ENCODE measurements at places on chromosomes 16 and 17.

DNA sequence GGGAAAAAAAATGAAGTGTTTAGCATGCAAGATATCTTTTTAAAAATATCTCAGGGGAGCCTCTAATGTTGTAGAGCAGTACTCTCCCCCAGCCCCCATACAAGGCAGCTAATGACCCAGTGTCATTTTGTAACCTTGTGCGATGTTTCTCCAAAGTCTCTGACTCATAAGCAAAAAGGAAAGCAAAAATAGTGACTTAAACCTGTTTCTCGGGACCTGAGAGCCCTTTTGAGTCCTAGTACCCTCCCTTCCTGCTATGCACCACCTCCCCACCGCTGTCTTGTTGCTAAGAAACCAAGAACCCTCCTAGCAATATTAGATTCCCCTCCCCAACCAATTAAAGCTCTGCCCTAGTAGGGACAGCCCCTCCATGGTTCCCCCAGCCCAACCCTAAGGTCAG, 2.8 kb downstream of the MYCBPAP start:
- DNase-seq = no peak

- DNase-seq = no peak
These were observed 136.9 kb downstream of the MAP2K6 start for GRCh38 chr17:69551212-69552010.

DNA sequence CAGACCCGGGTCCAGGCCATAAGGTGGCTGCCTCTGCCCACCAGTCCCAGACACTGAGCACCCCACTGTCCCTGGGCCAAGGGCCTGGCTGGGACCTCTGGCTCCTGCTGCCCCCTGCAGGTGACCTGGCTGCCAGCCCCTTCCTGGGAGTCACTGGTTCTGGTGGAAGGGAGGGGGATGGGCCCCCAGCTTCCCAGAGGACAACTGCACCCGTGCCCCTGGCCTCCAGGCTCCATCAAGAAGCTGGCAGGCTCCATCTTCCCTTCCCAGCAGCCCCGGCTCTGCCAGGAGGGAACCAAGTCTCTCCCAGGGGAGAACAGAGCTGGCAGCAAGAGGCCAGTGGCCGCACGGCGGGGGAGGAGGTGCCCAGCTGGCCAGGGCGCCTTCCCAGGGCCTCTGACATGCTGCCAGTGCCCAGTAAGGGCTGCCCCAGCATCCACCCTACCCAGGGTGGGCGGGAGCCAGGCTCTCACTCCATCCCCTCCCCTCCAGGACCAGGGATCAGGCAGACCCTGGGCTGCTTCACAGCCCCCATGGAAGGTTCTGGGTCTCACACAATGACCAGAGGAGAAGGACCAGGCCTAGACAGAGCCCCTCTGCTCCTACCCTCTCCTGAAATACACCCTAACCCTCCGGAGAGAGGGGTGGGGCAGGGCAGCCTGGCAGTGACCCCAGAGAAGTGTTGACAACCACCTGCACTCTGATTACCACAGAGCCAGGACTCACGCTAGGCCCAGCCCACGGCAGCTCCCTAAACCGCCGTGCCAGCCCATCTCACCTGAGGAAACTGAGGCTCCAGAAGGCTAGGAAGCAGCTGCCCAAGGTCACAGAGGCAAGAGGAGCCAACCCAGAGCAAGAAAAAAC, 3.6 kb downstream of the CLUH start:
- DNase-seq = no peak

GRCh38 chr17:7716901-7717755, at the start of gene DNAH2:
Gene DNAH2 (plus strand): TSS chr17:7717744. CDS start chr17:7719735, 1,991 bp downstream.
- no peak for DNase-seq

GRCh38 chr17:2549392-2550211, 37.9 kb upstream of the METTL16 start:
- DNase-seq = no peak

DNA sequence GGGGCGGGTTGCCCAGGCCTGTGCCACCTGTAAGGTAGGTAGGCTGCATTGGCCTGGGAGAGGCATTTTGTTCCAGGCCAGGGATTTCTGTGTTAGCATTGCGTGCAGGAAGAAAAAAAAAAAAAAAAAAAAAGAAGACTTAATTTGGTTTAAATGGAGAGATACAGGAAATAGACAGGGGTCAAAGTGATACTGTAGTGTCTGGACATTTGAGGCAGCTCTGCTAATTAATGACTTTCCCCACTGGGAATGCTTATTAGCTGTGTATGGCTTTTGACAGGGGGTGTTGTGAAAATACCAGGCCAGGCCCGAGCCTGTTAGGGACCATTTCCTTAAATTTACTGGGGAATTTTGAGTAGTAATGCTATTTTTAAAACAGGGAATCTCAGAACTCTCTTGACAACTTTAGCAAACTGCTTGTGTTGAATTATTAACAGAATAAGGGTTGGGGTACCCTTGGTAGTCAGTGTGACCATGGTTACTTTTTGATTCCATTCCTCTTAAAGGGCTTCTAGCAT, 1.0 kb downstream of the MAP2K4 start:
- DNase-seq = no peak

GRCh38 chr17:67466251-67466796, 89.2 kb downstream of the PITPNC1 start:
- DNase-seq = no peak

- DNase-seq = no peak
These were observed 104.3 kb upstream of the PSMD7 start for GRCh38 chr16:74192281-74192797.

GRCh38 chr17:48711128-48711527, 11.2 kb downstream of the PRAC1 start:
- no peak for DNase-seq

DNA sequence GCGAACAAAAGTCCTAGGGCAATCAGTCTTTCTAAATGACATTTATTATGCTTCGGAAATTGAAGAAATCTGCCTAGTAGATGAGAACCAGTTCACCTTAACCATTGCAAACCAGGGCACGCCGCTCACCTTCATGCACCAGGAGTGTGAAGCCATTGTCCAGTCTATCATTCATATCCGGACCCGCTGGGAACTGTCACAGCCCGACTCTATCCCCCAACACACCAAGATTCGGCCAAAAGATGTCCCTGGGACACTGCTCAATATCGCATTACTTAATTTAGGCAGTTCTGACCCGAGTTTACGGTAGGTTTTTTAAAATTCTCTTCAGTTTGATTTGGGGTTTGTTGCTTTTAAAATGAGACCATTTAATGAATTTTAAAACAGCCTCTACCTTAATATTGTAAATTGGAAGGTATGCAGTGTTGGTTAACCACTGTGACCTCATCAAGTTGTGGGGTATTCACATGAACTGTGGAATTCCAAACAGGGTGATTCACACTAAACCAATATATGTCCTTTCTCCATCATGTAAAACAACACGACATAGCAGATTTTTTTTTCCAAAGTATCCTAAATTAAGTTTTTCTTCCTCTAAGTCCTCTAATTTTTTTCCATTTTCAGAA, 6.2 kb upstream of the EVI2A start:
- no peak for DNase-seq

DNA sequence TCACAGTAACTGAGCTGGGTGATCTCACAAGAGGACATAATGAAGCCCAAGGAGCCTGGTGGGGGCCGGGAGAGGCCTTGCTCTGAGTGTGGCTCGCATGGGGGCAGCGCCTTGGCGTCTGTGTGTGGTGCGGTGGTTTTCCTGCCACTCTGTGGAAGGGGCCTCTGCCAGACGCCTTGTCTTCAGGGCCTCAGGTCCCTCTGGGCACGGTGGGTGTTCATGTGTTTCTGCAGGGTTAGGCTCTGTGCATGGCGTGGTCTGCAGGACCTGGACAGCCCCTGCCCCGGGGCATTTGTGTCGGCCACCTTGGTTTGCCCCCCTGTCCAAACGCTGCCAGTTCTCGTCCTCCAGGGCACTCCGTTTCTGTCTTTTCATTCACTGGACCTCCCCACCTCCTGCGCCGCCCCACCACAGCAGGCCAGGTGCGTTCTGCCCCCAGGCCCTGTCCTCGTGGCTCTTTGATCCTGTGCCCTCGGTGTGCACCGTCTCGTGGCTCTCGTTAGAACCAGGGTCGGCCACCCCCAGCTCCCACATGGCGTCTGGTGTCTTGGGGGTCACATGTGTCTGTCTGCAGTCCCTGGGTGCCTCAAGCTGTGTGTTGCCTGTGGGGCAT, 43.7 kb upstream of the ZNF750 start:
- DNase-seq = no peak

DNA sequence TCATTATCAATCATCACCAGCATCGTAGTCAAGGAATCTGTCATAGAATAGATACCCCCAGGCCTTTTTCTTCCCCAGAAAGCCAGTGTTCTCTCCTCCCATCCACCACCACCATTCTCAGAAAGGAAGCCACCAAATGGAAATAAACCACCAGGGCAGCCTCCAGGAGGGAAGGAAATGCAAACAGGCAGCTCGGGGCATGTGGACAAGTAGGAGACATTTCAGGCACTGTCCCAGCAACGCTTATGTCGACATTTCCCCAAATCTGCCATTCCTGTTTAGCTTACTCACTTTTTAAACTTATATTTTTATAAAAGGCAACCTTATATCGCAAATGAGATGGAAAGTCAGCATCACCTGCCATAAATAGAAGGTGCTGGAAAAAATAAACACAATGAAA, 15.8 kb downstream of the EMP2 start:
- no peak for DNase-seq

DNA sequence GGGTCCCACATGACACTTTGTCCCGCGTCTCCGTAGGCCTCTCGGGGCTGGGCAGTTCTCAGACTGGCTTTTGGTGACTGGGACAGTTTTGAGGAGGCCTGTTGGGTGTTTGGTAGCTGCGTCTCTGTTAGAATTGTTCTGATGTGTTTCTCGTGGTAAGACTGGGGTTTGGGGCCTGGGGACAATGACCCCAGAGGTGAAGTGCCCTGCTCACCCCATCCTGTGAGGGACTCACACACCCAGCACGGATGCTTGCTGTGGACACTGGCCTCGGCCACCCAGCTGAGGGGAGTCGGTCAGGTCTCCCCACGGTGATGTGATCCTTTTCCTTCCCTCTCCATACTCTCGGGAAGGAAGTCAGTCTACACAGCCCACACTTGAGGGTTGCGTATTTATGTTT, 50.3 kb downstream of the METRNL start:
- no peak for DNase-seq

DNA sequence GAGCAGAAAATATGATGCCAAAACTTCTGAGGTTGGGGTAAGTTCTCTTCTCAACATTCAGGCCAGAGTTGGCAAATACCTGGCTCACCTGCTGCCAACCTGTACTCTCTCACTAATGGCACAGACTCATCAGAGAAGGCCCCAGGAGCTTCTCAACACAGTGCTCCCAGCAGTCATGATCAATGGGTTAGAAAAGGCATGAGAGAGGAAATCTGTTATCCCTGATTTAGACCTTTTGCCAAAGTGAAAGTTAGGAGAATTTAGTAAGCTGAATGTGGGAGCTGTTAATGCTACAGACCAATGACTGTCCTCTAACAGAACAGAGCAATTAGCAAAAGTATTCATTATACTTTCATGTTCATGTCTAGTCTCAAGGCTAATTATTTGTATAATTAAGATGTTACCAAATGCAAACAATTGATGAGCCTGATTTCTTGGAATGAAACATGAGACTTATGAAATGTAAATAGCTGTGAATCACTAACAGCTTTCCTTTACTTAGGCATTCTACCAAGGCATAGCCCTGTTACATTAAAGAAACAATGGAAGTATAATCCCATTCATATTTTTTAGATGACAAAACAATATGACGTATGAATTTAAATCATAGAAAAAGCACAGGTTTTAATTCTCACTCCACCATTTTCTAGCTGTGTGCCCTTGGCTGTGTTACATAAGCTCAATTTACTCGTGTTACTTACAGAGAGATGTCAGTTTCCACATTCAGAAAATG, 68.7 kb upstream of the MARCHF10 start:
- no peak for DNase-seq

DNA sequence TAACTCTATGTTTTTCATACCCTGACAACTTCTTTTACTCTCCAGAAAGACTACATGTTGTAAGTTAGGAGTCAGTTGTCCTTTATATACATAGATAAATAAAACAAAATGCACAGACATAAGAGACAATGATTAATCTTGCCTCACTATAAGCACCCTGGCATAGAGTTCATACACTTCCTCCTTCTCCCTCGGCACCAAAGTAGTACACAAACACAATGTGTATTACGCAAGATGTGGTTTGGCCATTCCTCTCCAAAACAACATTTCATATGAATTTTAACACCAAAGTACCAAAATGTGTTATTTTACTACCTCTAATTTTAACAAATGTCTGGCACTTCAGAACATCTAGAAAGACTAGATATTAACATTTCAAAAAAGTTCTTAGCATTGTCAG, 17.2 kb upstream of the SLFN11 start:
- DNase-seq = no peak

DNA sequence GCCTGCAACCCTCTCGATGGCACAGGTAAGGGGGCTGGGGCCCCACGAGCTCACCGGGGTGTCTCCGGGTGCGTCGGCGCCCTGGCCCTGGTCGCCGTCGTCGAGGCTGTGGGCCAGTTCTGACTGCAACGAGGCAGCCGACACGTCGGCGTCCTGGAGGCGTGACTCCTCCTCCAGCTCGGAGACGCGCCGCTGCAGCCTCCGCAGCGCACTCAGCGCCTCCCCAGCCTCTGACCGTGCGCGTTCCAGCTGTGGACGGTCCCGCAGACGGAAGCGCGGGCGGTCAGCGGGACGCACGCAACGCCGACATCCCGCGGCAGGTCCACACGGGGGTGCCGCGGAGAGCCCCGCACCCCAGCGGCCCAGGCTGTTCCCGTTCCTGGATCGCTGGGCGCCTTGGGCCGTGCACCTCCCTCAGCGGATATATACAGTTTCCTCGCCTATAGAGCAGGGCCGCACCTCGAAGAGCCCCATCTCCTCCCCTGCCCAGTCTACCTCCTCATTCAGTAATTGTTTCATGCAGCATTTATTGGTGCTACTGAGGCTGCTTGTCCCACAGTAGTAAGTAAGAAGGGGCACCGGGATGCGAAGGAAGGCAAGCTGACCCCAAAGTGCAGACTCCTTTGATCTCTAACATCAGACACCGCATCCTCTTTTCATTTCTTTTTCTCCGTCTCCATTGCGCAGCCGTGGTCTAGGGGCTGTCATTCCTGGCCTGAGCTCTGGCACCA, 5.8 kb downstream of the THOC6 start:
- DNase-seq = no peak

DNA sequence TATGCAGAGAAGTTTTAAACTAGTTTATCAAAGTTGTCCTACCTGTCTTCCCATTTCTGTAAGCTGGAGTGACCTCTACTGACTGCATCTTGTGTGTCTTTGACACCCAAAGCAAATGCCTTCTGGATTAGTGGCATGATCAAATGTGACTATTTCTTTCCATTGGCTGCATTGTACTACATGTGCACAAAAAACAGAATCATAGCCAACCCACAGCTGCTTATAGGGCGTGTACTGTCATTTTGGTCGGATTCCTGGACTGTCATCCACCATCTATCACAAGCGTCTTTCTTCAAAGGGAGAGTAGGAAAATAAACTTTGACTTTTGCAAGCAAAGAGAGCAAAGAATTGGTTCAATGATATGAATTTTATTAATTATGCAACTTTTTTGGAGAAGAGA, 310.6 kb downstream of the MAP2K6 start:
- no peak for DNase-seq

- DNase-seq = no peak
These were observed 7.6 kb downstream of the CBX8 start for GRCh38 chr17:79788989-79789942.

- DNase-seq = no peak
These were observed 8.1 kb upstream of the MRPL58 start for GRCh38 chr17:75004371-75004770.

- DNase-seq = no peak
These were observed 36.9 kb downstream of the SOCS3 start for GRCh38 chr17:78322858-78323455.

GRCh38 chr17:17727111-17727659, 45.9 kb downstream of the RAI1 start:
- no peak for DNase-seq

All from activated T-helper 1 cell treated with anti-CD3 and anti-CD28 coated beads, Interleukin-2, amount 50 U/mL, for 16 hours (primary cell).